Sigmoid colon (tissue), 7 donors: ENCODE measurements at places on chromosomes 6 and 20.

GRCh38 chr20:8854571-8854970, 214.3 kb upstream of the PLCB4 start:
- DNase-seq, result peak; percentile 84

DNA sequence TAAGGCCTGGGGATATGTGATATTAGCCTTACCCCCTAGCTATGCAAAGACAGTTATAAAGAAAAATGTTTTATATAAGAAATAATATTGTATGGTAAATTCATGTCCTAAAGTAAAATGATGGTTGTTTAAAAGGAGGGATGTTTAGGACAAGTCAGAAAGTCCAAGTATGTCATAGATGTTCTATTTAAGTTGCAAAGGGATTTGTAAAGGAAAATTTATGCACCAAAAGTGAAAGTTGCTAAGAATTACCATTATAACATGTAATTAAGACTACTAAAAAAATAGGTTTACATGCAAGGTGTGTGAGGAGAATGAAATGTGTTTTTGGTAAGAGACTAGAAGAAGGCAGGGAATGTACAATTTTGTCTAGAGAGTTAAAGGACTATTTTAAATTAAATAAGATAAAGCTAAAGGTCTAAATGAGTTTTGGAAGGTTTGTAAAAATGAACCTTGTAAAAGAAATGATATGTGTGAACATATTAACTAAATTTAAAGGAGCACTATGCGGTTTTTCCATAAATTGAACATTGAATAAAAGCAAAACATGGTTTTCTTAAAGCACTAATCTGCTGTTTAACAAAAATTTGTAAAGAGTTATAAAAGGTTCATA, 22.7 kb upstream of the GOPC start:
- no peak for DNase-seq

DNA sequence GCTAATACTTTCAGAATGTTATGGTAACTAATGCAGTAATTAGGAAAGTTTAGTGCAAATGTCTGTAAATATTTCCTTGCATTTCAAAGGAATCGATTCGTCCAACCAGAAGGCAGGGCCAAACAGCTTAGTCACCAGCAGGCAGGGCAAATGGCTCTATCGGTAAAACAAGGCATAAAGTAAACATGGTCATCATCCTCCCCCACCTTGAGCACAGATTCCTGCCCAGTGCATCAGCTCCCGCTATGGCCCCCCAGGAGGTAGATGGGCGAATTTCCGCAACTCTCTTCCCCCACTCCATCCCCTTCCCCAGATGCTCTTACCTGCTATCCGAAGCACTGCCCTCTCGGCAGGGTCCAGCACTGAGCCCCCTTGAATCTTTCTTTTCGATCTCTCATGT, 103.8 kb upstream of the BEND6 start:
- no peak for DNase-seq

- DNase-seq, result no peak
Measured at GRCh38 chr6:155155787-155156447, 107.9 kb upstream of the CLDN20 start.

DNA sequence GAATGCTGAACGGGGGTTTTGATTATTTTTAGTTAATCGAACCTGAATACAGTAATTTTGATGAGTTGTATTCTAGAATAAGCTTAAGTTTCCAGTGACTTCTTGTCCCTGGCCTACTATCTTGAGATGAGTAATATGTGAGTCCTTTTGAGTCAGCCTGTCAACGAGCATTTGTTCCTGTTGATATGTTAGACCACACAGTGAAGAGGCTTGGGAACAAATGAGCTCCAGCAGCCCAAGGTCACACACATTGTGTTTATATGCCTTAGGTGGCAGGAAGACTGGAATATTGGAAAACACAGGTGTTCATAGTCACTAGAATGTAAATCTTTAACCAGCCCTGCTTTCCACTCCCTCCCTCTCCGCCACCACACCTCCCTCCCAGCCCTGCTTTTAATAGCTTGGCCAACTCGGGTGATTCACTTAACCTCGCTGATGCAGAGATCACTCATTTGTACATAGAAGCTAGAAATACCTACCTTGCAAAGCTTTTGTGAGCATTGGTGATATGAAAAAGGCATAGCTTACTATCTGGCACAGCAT, 9.1 kb downstream of the SMPDL3A start:
- DNase-seq, result no peak

DNA sequence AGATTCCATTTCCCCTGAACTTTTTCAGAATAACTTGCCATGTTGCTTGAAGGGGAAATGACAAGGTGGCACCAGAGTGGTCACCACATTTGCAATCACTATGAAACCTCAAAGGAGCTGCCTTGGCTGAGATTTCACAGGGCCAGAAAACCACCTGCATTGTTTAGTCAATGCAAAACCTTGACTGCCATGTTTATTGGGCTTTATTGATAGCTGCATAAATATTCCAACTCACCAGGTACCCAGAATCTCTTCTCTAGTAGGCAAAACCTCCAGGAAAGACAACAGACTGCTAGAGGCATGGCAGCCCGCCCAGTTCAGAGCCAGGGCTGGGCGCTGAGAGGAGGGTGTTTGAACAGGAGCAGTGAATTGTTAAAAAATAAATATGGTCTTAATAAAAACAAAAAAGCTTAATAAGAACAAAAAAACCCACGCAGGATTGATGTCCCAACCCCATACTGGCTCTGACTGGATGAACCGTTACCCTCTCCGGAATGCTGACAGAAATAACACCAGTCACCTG, 375.6 kb downstream of the ZFAND3 start:
- no peak for DNase-seq

- DNase-seq, result no peak
Measured at GRCh38 chr6:26122402-26122792, 35.2 kb downstream of the HFE start.

- DNase-seq, result no peak
Measured at GRCh38 chr6:64266351-64266821, 630.8 kb downstream of the PHF3 start.

GRCh38 chr20:34491932-34492509, 24.2 kb upstream of the DYNLRB1 start:
- DNase-seq, result no peak

- DNase-seq, result no peak
Measured at GRCh38 chr6:13715444-13715883, 3.8 kb upstream of the RANBP9 start.

GRCh38 chr6:119942078-119942752, 592.7 kb upstream of the MAN1A1 start:
- no peak for DNase-seq

DNA sequence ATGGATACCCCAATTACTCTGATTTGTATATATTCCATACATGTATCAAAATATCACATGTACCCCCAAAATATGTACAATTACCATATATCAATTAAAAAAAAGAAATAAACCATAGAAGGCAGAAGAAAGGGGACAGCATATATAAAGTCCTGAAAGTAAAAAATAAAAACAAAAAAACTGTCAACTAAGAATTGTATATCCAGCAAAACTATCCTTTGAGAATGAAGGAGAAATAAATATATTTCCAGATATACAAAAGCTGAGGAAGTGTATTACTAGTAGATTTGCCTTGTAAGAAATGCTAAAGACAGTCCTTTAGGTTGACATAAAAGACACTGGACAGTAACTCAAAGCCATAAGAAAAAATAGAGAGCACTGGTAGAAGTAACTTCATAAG, 9.3 kb upstream of the RIPOR2 start:
- no peak for DNase-seq

DNA sequence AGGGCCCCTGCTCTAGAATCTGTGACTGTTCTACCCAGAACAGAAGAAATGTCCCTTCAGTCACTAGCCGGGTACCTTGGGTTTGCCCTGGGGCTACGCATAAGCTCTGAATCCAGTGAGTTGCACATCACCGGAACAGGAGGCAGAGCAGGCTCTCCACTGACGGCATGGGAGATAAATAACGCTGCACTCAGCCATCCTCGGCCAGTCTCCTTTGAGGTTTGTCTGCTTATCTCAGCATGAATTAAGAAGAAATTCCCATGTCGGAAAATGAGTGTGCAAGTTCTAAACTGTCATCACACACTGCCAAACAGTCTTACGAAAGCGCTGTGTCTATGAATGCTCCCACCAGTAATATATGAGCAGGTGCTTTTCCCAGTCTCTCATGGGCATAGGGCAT, 90.8 kb downstream of the FAM50B start:
- DNase-seq, result no peak

DNA sequence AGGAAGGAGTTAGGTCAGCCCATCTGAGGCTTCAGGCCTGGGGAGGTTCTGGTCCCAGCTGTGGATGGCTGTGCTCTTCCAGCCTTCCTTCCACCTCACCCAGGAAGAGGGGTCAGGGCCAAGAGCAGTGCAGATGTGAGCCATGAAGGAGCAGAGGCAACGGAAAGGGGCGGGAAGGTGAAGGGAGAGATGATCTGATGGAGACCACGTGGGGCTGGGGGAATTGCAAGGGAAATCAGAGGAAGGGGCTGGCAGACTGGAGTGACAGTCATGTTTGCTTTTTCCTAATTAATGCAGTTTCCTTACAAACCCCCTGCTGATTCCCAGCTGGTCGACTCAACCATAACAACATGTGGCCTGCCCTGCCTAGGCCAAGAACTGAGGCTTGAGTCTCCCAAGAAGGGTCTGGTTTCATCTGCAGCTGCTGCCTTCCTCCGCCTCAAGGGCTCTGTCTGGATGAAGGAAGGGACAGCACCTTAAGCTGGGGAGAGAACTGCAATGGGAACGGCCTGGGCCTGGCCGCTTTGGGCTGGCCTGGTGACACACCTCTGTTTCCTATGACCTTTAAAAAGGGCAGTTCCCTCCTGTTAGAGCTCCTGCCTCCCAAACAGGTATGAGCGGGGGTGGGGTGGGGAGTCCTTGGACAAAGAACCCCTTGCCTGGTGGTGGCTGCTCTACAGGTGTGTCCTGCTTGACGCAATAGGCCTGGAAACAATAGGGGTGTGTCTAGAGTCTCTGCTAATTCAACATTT, 7.8 kb upstream of the MRPS18A start:
- no peak for DNase-seq

GRCh38 chr6:87487555-87487954, 14.8 kb downstream of the SLC35A1 start:
- DNase-seq, result no peak

DNA sequence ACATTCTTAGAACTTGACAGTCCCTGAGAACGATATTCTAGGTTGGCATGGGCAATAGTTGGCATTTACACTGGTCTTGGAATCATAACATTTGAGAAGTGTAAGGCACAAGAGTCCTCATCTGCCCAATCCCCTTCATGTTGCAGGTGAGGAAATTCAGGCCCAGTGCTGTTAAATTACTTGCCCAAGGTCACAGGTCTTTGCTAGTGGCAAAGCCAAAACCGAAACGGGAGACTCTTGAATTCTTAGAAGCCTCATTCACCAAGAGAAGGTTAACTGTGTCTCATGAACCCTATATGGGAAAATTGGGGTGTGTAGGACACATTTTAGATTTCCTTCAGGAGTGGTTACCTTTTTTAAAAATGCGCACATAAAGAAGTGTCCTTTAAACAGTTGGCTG, 7.2 kb downstream of the E2F3 start:
- DNase-seq, result no peak

GRCh38 chr6:11492464-11493290, 44.9 kb upstream of the TMEM170B start:
- no peak for DNase-seq

GRCh38 chr20:47576516-47577033, 74.9 kb downstream of the NCOA3 start:
- peak; percentile 78 for DNase-seq

- DNase-seq, result no peak
Measured at GRCh38 chr6:27495386-27496135, 22.7 kb upstream of the ZNF184 start.

DNA sequence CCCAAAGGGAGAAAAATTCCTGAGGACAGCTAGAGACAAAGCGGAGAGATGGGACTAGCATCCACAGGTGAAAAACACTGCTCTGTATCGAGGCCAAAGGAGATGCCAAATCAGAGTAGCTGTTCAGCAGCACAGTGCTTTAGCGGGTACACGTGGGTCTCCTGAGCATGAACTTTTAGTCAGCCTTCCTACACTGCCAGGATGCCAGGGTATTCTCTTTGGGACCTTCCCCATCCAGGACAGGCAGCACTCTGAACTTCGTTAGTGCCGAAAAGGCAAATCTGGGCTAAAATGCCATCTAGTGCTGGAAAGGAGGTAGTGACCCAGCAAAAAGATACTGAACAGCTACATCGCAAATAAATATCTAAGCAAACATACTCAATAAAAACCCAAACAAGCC, 64.9 kb downstream of the C6orf58 start:
- DNase-seq, result no peak

DNA sequence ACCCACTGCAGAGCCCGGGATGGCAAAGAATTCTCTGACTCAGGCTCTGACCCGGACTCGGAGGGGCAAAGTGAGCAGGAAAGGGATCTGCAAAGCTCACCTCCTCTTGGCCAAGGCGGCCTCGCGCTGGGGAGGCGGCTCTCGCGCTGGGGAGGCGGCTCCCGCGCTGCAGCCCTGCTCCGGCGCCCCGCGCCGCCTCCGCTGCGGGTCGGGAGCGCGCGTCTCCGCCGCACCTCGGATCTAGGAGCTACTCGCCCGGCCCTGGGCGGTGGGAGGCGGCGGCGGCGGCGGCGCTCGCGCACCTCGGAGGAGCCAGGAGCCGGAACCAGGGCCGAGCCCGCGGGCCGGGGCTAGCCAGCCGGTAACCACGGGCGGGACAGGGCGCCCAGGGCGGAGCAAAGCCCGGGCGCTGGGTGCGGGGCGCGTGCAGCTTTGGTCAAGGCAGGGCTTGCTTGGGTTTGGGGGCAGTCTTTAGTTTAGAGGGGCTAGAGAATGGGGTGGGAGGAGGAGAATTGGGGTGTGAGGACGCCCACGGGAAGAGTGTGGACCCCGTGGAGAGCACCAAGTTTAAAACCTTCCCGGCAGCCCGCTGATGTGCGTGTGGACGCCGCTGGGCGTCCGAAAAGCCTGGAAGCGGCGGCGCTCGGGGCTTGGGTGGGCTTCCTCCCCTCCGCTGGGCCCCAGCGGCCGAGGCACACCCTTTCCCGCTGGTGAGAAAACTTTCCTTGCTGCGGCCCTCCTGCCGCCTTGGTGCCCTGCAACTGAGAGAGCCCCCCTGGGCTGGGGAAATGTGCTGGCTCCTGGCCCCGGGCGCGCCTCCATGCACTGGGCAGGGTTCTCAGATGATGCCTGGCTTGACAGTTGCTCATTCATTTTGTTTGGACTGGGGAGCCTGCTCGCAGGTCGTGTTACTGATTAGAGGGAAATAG, at the start of gene MRAP2:
Gene MRAP2, plus strand, starts transcription at position 250 of the 929 bp plus-strand sequence. CDS start 21,547 bp downstream, outside the sequence.
- DNase-seq, result no peak

DNA sequence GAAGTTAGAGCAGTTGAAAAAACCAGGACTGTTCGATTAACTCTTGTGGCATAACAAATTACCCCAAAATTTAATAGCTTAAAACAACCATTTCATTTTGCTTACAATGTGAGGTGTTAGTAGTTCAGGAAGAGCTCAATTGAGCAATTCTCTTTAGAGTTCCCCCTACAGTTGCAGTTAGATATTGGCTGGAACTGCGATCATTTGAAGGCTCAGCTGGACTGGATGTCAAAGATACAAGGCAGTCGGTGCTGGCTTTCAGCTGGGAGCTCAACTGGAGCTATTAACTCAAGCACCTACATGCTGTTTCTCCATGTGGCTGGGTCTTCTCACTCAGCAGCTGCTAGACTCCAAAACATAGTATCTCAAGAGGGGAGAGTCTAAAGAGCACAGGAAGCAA, 96.0 kb upstream of the LOC128125822 start:
- DNase-seq, result no peak
